ENCODE measurements at places on chromosomes 7 and 10.

- no peaks in the 10 kb centered on the region for H3K4me1 ChIP-seq
- H3K27me3 ChIP-seq = no peaks in the 10 kb centered on the region
- no peak overlapping the region for H3K27ac ChIP-seq
- no peak for DNase-seq
These were observed 39.2 kb downstream of the MEOX2 start for GRCh38 chr7:15647309-15647708.

- no peaks in the 10 kb centered on the region for H3K27me3 ChIP-seq
- no peak overlapping the region for H3K27ac ChIP-seq
- no peaks in the 10 kb centered on the region for H3K4me1 ChIP-seq
- no peak overlapping the region for H3K4me3 ChIP-seq
- no peak for DNase-seq
- H3K36me3 ChIP-seq = no peaks in the 10 kb centered on the region
These were observed 222.1 kb downstream of the ADARB2 start for GRCh38 chr10:1515121-1515779.

GRCh38 chr7:17530244-17530643 is 231.8 kb downstream of the AHR start:
- no peak overlapping the region for H3K27ac ChIP-seq
- no peak for DNase-seq
- no peak overlapping the region for H3K4me3 ChIP-seq
- no peaks in the 10 kb centered on the region for H3K36me3 ChIP-seq
- no peaks in the 10 kb centered on the region for H3K27me3 ChIP-seq

- H3K27me3 ChIP-seq = no peaks in the 10 kb centered on the region
- H3K36me3 ChIP-seq = no peaks in the 10 kb centered on the region
- H3K27ac ChIP-seq = no peak overlapping the region
- no peak for DNase-seq
These were observed 129.3 kb downstream of the ST7 start for GRCh38 chr7:117082647-117083046.

- no peaks in the 10 kb centered on the region for H3K4me1 ChIP-seq
- peak; percentile 5 for DNase-seq
- no peak overlapping the region for H3K4me3 ChIP-seq
- no peak overlapping the region for H3K27ac ChIP-seq
These were observed 44.0 kb upstream of the ANKRD1 start for GRCh38 chr10:90964781-90965465.

- no peak overlapping the region for H3K27ac ChIP-seq
- H3K4me1 ChIP-seq = no peaks in the 10 kb centered on the region
- no peaks in the 10 kb centered on the region for H3K27me3 ChIP-seq
- H3K4me3 ChIP-seq = no peak overlapping the region
- H3K36me3 ChIP-seq = no peaks in the 10 kb centered on the region
These were observed 32.6 kb downstream of the STRIP2 start for GRCh38 chr7:129466796-129467195.

DNA sequence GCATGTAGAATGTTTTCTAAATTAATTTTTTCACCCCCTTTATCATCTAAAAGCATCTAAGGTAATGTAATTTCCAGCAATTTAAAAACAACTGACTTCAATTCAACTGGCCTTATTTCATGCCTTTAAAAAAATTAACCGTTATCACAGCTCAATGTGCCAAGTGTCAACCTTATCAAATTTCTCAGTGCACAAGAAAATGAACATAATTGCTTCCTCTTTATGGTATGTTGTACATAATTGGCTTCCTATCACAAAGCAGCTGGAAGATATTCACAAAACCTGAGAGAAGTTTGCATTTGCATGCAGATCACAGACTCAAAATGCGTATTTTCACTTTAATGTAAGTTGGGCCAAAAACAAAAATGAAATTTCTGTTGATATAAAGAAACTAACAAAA is 966.4 kb downstream of the GRM8 start:
- no peaks in the 10 kb centered on the region for H3K36me3 ChIP-seq
- H3K27ac ChIP-seq = no peak overlapping the region
- no peak overlapping the region for H3K4me3 ChIP-seq
- no peaks in the 10 kb centered on the region for H3K4me1 ChIP-seq

- peak; percentile 42 for DNase-seq
- H3K27me3 ChIP-seq = no peaks in the 10 kb centered on the region
- H3K27ac ChIP-seq = no peak overlapping the region
- no peaks in the 10 kb centered on the region for H3K36me3 ChIP-seq
- peaks cover 13% of the 10 kb centered on the region for H3K4me1 ChIP-seq
These were observed 30.0 kb upstream of the MSRB2 start for GRCh38 chr10:23065181-23065948.

- H3K36me3 ChIP-seq = no peaks in the 10 kb centered on the region
- no peak for DNase-seq
- H3K27ac ChIP-seq = no peak overlapping the region
- H3K27me3 ChIP-seq = no peaks in the 10 kb centered on the region
These were observed 64.4 kb upstream of the LEP start for GRCh38 chr7:128176696-128177095.

- peaks cover 66% of the 10 kb centered on the region for H3K27me3 ChIP-seq
- H3K4me3 ChIP-seq = no peak overlapping the region
- no peaks in the 10 kb centered on the region for H3K36me3 ChIP-seq
- no peak overlapping the region for H3K27ac ChIP-seq
These were observed 103.4 kb downstream of the FAM204A start for GRCh38 chr10:118238573-118239235.

DNA sequence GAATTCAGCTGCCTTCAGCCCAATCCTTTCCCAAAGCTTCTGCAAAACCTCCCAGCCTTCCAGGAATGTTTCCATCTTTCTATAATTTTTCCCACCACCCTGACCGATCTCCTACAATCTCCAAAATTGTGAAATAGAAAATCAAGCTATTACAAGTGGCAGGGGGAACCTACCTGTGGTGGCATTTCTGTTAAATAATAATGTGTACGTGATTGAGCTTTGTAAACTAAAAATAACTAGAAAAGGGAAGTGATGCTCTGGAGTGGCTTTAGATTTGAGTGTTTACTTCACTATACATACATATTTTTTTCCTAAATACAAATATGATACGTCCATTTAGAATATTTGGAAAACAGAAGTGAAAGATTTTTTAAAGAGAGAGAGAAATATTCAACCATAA is 593.6 kb downstream of the GRM8 start:
- H3K27me3 ChIP-seq = no peaks in the 10 kb centered on the region
- no peaks in the 10 kb centered on the region for H3K36me3 ChIP-seq
- DNase-seq = no peak
- no peak overlapping the region for H3K27ac ChIP-seq

- H3K27me3 ChIP-seq = no peaks in the 10 kb centered on the region
- H3K4me3 ChIP-seq = no peak overlapping the region
- no peak overlapping the region for H3K27ac ChIP-seq
These were observed 7.9 kb upstream of the ZNF248 start for GRCh38 chr10:37865264-37865663.

- no peak for DNase-seq
- H3K36me3 ChIP-seq = no peaks in the 10 kb centered on the region
- H3K27me3 ChIP-seq = no peaks in the 10 kb centered on the region
- H3K27ac ChIP-seq = no peak overlapping the region
These were observed 96.8 kb downstream of the TCERG1L start for GRCh38 chr10:131214521-131215244.
